ENCODE measurements at places on chromosomes 12 and 14.
A peak's percentile ranks its signal among the peaks of the same experiment; 100 is the strongest.

DNA sequence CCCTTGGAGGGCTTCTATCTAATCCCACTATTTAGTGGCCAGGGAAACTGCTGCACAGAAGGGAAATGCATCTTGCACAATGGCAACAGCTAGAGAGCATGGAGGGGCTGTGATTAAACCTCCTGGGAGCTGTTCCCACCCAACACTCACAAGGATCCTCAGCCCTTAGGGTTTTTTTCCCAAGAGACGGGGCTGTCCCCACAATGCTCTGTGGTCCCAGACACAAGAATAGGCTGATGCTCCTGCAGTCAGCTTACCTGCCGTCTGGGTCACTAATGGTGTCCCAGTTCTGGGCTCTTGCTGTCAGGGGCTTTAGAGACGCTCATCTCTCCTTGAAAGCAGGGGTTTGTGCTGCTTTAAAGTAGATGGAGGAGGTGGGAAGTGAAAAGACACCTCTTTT, 4.6 kb downstream of the SERPINA1 start:
- no peak for DNase-seq

- DNase-seq: peak; percentile 78
These were observed 65.9 kb downstream of the PTPRQ start for GRCh38 chr12:80509781-80510556.

DNA sequence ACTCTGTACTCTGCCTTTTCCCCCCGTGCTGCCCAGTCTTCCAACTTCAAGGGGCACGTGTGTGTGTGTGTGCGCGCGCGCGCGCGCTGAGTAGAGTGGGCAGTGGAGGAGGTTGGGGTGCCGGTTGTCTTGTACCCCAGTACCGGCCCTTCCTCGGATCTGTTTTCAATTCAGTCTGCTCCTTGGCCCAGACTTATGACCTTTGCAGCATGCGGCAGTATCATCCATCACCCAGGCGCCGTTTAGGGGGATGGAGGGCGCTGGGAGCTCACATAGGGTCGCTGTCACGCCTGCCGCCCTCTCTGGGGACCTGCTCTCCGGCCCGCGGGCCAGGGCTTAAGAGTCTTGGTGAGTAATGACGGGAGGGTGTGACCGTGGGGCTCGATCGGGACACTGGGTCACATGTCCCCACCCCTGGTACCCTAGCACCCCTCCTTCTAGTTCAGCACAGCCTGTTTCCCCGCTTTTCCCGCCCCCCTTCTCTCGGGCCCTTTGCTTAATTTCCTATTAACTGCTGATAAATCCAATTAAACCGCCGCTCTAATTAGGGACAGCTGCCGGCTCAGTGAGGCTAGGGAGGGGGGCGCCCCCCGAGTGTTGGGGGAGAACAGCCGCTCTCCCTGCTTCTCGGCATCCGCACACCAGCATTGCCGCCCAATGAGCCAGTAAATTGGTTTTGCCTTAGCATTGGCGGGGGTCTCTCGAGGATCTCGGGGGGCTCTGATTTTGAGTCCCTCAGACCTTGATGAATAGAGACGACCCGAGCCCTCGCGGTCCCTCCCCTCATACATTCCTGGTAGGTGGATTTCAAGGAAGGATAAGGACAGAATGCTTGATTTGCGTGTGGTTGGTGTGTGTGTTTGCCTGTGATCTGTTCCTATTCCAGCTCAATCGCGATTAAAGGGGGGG, 9.3 kb downstream of the STAC3 start:
- DNase-seq: no peak

- no peak for DNase-seq
These were observed 1.1 kb upstream of the ITGA7 start for GRCh38 chr12:55708695-55709233.

DNA sequence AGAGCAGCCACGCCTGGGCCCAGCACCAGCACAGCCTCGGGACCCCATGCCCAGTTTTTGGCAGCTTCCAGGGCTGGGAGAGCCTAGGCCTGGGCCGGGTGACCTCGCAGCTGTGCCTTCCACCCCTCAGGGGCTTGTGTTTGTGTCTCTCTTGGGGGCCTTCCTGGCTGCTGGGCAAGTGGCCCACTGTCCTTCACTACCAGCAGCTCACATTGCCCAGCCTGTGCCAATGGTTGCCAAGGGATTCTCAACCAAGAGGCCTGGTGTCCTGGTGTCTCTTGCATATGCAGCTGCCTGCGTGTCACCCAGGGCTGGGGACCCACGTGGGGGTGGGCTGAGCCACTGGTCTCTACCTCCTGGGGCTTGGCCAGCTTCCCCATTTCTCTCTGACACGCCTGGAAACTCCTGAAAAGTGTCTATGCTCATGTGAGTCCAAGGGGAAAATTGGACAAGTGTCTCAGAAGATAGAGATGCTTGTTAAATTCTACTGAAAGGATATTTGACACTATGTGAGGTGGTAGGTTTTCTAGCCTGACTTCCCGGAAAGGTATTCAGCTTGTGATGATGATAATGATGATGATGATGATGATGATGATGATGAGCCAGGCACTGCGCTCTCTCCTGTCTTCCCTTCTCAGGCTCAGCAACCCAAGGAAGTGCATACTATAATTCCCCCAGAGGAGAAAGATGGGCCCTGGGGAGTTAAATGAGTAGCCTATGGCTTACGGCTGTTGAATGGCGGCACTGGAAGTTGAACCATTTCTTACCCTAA, 48.8 kb upstream of the ESRRB start:
- no peak for DNase-seq

DNA sequence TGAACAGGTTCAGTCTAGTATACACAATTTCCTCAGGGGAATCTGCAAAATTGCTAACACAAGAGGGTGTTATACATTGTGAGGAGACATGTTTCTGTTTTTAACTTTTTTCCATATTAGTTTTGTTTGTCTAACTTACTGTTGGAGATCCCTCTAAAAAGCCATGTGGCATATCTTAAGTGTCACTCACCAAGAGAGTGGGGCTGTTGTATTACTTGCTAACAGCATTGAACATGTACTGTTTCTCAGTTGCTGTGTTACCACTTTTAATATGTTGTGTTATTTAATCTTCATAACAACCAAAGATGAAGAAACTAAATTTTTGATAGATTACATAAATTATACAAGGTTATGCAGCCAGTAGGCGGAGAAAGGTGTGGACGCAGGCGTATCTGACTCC, 154.3 kb upstream of the NPAS3 start:
- no peak for DNase-seq

DNA sequence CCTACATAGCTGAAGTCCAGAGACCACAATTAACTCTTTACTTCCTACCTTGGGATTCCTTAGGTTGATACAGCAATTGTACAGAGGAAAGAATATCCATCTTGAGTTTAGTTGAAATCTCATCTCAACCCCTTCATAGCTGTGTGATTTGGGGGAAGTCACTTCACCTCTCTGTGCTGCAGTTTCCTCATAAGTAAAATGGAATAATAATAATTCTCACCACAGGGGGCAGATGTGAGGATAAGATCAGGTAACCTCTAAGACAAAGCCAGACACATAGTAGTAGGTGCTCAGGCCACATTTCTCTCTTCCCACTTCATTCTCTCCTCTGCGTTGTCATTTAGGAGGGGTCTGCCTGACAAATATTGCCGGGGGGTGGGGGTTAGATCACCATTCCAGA, 6.7 kb downstream of the FOXN4 start:
- no peak for DNase-seq

- no peak for DNase-seq
These were observed 153.4 kb upstream of the PELI2 start for GRCh38 chr14:55964821-55965220.

GRCh38 chr14:86515195-86515594, 985.3 kb downstream of the FLRT2 start:
- DNase-seq: no peak

DNA sequence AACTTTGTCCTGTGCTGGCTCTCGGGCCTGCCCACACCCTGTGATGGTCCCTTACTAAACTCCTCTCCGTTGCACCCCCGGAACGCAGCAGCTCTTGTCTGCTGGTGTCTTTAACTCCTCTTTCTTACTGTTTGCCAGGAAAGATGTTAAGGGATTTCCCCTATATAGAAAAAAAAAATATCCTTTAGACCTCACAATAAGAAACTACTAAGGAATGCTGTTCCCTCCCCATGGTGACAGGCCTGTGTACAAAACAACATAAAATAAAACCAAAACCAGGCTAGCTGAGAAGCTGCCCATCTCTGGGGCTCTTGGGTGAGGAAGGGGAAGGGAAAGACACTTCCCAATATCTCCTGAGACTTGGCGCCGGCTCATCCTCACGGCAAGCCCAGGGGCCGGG, 95.4 kb downstream of the CHGA start:
- peak; percentile 19 for DNase-seq

- DNase-seq: no peak
These were observed 241.1 kb upstream of the FBXO33 start for GRCh38 chr14:39673270-39673711.

Data from HFFc6 (cell line).